ENCODE measurements at places on chromosomes 5 and 9.

DNA sequence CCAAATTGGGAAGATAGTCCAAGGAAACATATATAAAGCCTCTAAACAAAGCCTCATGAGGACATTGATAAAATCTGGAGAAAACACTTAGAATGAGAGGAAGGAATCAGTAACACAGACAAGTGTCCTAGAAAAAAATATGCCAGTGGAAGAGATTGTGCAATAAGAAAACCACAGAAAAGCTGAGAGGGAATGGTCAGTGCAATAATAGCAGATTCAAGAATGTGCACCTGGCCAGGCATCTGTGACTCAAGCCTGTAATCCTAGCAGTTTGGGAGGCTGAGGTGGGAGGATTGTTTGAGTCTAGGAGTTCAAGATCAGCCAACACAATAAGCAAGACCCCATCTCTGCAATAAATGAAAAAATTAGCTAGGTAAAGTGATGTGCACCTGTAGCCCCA, 691.2 kb upstream of the CDH6 start:
- no peak for DNase-seq

DNA sequence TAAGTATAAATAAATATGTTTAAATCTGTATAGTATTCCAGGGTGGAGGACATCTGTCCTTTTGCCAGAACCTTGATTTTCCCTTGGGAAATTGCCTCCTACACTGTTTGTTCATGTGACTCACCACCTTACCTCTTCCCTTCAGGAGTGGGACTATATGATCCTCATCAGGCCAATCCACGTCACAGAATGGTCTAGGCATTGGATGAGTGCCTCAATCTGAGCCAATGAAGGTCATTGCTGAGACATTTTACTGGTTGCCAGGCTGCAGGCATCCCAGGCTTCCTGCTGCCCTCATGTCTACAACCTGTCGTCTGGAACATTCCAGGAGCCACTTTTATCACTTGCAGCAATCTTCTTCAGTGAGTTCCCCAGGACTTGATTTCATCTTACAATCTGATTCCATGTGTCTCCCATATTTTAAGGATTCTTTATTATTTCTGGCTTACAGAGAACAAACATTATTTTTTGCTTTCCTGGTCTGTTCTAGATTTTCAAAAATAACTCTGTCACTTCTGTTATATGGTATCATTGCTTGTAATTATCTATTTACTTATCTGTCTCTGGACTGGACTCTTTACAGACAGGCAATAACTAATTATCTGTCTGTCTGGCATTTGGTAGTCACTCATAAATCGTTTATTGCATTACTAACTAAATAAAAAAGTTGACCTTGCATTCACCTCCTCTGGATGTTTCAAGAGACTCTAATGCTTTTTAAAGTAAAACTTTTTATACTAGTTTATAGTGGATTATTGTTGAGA, 107.3 kb upstream of the APC start:
- DNase-seq, result no peak

GRCh38 chr9:91047993-91048607, 246.5 kb downstream of the SYK start:
- no peak for DNase-seq

- DNase-seq, result no peak
These were observed 42.5 kb downstream of the GNA14 start for GRCh38 chr9:77605449-77606220.

GRCh38 chr9:97075289-97075985, 36.5 kb upstream of the CTSV start:
- DNase-seq, result no peak

GRCh38 chr5:35203403-35203802, 26.9 kb downstream of the PRLR start:
- DNase-seq, result no peak

DNA sequence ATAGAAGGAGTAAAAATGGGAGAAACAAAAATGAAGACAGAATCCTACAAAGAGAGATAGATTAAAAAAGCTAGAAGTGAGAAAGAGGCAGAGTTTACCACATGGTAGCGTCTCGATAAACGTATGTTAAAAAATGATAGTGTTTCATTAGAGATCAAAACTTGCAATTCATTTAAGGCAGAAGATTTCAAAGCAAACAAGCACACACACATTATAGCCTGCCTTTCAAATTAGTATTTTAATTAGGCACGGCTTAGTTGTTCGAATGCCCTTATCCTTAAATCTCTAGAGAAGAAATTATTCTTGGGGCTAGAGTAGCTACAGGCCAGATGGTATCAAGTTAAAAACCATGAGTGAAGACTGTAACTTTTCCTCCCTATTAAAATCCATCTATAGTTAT, 6.0 kb downstream of the STOM start:
- no peak for DNase-seq

DNA sequence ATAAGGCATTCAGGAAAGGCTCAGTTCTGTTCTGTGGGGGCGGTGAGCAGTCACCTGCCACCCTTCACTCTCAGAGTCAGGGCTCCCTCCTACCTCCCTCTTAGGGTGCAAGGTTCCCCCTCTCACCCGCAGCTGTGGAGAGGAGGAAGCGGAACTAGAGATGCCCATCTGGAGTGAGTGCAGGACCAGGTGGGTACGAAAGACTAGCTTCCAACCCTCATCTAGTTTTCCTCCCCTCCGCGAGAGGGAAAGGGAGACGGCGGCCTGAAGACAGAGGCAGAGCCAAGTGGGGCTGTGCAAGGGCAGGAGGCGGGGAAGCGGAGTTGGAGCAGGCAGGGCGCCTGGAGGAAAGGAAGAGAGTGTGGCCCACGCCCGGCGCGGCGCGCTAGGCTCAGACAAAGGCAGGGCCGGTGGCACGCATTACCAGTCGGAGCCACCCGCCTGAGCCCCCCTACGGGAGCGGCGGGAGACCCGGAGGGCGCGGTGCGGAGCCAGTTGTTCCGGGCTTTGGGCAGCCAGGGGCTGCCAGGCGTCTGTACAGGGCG, 7.3 kb downstream of the PRR7 start:
- no peak for DNase-seq

DNA sequence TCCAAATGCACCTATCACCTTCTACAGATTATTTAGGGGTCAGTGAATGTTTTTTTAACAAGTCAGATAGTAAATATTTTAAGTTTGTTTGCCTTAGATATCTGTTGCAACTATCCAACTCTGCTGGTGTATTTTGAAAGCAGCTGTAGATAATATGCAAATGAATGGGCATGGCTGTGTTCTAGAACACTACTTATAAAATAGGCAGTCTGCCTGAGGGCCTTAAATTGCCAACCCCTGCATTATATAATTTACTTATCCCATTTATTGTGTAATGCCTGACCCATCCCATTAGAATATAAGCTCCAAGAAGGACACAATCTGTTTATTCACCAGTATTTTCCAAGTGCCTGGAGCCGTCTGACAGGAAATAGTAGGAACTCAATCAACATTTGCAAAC, 149.0 kb downstream of the TTC39B start:
- no peak for DNase-seq

GRCh38 chr9:98330831-98331230, 75.4 kb upstream of the TBC1D2 start:
- DNase-seq, result no peak

DNA sequence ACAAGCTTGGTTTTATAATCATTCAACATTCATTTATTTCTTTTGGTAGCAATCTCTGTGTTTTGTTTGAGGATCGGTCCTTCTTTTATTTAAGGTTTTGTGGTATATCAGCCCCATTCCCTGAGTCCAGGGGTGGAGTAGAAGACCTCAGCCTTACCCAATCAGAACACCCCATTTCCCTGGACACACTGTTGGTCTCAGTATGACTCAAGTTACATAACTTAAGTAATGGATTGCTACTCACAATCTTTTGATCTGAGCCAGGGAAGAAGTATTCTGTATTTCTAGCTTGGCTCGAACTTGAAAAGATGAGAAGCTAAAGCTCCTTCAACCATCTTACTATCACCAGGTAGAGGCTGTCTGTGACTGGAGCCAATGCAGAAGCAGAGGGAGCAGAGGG, 175.2 kb upstream of the HAPLN1 start:
- no peak for DNase-seq

DNA sequence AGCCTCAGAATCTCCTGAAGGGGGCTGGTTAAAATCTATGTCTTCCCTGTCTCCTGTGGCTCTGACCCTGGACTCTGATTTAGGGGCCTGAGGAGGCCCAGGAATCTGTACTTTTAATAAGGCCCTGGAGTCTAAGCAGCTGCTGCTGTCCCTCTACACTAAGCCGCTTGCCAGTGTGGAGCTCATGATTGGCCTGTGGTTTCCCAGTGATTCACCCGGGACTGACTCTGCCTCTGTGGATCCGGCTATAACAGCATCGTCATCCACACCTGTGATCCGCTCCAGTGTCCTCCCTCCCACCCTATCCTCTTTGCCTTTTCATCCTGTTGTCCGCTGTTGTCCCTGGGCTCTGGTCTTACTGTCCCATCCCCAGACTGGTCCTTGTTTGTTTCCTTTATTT, 3.7 kb downstream of the SLC31A2 start:
- DNase-seq, result no peak

GRCh38 chr9:129440435-129441186, 180.3 kb downstream of the C9orf50 start:
- no peak for DNase-seq

DNA sequence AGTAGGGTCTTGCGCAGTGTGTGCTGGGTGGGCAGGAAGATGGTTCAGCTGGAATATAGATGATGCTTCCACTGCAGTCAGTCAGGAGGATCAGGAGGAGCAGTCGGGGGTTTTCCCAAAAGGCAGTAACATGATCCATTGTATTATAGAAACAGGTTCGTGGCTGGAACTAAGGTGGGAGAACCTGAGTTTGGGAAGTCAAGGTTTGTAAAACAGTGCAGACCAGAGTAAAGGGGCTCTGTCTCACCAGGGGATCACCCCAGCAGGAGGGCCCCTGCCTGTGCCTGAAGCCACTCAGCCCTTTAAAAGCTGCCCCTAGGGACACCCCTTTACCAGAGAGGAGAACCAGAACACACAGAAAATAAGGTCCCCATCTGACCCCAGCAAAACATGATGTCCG, 213.4 kb downstream of the AUH start:
- no peak for DNase-seq

GRCh38 chr5:107063511-107063910, 607.2 kb downstream of the EFNA5 start:
- no peak for DNase-seq

DNA sequence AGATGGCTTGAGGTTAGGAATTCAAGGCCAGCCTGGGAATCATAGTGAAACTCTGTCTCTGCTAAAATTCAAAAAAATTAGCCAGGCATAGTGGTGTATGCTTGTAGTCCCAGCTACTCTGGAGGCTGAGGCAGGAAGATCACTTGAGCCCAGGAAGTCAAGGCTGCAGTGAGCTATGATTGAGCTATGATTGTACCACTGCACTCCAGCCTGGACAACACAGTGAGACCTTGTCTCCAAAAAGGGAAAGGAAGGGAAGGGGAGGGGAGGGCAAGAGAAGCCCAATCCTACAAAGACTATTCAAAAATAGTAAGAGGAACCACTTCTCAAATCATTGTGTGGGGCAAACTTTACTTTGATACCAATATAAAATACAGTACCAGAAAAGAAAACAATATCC, 11.2 kb downstream of the SEMA4D start:
- DNase-seq, result no peak

GRCh38 chr5:16656561-16657191, 39.9 kb upstream of the RETREG1 start:
- DNase-seq, result no peak

- no peak for DNase-seq
These were observed 47.6 kb downstream of the AQP7 start for GRCh38 chr9:33354651-33355211.

- no peak for DNase-seq
These were observed 9.2 kb upstream of the ESM1 start for GRCh38 chr5:54994628-54995027.

GRCh38 chr5:50967563-50968355, 301.3 kb downstream of the PARP8 start:
- DNase-seq, result no peak

DNA sequence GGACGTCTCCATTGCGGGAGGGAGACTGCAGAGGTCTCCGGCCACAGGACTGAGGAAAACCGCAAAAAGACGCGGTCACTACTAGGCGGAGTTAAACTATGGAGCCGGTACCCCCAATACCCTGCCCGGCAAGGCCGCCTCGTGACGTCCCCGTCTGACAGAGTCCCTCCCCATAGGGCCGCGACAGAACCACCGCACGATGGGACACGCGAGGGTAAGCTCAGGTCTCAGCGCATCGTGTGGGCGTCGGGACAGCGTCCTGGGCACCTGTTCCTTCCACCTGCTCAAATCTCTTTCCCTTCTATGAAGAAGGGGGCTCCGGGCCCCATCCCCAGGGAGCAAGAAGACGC, 35.2 kb upstream of the GLDC start:
- DNase-seq, result peak; percentile 64

DNA sequence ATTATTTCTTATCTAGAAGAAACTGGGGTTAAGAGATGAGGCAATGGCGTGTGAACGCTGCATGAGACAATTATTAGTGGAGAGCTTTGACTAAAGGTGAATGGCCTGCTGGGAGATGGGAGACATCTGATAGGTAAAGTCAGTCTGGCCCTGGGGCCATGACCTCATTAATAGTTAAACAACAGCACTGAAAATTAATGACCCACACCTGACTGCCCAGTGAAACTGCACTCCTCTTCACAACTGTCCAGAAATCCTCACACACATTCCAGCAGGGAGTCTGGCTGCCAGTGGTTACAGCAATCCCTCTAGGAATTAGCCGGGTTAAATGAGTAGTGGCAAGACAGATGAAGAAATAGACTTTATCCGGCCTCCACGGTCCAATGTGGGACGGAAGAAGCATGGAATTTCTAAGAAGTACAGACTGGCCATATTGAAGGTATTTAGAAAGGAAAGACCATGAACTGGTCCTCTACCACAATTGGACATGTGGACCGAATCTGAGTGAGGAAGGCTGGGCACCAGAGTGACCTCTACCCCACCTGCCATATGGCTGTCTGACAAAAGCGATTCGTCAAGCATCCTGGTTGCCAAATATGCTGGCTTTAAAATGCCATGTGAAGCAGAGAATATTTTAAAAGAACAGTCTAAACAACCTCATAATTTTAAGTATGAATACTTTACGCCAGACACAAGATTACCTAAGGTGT, 138.4 kb downstream of the EFNA5 start:
- no peak for DNase-seq

- DNase-seq, result no peak
These were observed 4.5 kb downstream of the EGR1 start for GRCh38 chr5:138469540-138470321.

Measured in stimulated activated CD8-positive, alpha-beta memory T cell treated with anti-CD3 and anti-CD28 coated beads, Interleukin-15, amount 100 ng/mL, for 48 hours (primary cell).